Transverse colon (tissue), 4 donors: ENCODE measurements at places on chromosomes 16 and 17.

GRCh38 chr17:522919-523318 lies 170.3 kb upstream of the RPH3AL start:
- no peak for DNase-seq

GRCh38 chr16:81647527-81647926 lies 131.6 kb upstream of the PLCG2 start:
- DNase-seq, result no peak

GRCh38 chr16:11258553-11259492 lies 2.8 kb upstream of the SOCS1 start:
- DNase-seq, result peak; percentile 54

- peak; percentile 76 for DNase-seq
Measured at GRCh38 chr17:81044764-81045589, 10.0 kb downstream of the BAIAP2 start.

GRCh38 chr16:85056211-85056748 lies 28.7 kb downstream of the KIAA0513 start:
- DNase-seq, result no peak

- DNase-seq, result no peak
Measured at GRCh38 chr17:76120658-76121008, 17.0 kb upstream of the EXOC7 start.

DNA sequence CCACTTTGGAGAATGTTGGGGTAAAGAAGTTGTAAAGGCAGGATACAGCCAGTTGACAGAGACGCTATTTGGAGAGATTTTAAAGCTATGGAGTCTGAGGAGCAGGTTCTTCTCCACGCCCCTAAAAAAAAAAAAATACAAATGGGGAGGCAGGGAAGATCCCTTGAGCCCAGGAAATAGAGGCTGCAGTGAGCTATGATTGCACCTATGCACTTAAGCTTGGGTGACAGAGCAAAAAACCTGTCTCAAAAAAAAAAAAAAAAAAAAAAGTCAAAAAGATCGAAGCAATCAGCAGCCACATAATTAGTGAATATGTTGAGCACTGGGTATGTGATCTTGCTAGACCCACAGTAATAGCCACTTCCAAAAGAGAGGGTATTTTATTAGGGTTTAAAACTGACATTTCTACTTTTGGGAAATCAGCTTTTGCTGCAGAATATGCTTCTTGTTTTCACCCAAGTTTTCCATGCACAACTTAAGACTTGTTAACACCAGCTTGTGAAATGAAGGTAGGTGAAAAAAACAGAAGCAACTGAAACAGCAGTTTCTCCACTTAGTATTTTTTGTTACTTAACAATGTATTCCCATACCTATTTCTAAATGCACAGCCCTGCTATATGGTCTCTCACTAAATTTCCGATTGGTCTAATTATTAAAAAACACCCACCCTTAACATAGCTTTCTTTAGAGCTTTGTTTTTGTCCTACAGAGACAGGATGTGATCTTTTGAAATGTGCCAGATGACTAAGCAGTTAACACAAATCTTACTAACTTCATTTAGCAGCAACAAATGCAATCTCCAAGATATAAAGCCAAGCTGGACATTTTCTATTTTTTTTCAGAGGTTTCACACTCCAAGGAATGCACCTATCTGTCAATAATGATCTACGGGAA lies 2.5 kb upstream of the ARL6IP1 start:
- DNase-seq, result no peak

DNA sequence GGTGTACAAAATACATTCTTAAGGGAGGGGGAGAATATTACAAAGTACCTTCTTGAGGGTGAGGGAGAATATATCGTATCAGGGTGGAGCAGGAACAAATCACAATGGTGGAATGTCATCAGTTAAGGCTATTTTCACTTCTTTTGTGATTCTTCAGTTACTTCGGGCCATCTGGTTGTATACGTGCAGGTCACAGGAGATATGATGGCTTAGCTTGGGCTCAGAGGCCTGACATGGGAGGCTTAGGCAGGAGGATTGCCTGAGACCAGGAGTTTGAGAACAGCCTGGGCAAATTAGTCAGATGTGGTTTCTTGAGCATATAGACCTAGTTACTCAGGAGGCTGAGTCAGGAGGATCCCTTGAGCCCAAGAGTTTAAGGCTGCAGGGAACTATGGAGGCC lies 13.1 kb downstream of the ODAD4 start:
- DNase-seq, result no peak

GRCh38 chr17:68170246-68170645 lies 77.6 kb upstream of the AMZ2 start:
- no peak for DNase-seq

- peak; percentile 81 for DNase-seq
Measured at GRCh38 chr16:397736-398332, 835 bp downstream of the NME4 start.

- no peak for DNase-seq
Measured at GRCh38 chr17:43094129-43094835, 30.9 kb downstream of the BRCA1 start.

DNA sequence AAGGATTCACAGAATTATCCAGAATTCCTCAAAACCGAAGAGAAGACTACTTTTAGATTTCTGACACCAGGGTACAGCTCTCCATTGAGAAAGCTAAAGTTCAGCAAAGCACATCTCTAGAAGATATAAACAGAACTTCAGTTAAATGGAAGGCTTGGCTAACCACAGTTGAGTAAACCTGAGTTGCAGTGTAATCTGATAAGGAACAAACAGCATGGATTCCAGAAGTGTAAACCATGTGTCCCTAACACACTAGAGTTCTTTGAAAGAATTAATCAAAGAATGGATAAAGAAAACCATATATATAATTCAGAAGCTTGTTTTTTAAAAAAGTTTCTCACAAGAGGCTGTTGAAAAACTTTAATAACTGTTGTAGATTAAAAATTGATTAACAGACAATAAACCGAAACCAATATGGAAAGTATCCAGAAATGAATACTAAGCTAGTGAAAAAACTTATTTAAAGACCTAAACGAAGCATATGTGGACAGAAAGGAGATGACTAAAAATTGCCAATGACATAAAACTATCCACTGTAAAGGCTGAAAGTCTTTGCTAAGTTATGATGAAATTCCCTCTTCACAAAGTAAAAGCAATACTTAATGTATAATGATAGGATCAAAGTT lies 4.3 kb downstream of the RNF43 start:
- DNase-seq, result no peak

DNA sequence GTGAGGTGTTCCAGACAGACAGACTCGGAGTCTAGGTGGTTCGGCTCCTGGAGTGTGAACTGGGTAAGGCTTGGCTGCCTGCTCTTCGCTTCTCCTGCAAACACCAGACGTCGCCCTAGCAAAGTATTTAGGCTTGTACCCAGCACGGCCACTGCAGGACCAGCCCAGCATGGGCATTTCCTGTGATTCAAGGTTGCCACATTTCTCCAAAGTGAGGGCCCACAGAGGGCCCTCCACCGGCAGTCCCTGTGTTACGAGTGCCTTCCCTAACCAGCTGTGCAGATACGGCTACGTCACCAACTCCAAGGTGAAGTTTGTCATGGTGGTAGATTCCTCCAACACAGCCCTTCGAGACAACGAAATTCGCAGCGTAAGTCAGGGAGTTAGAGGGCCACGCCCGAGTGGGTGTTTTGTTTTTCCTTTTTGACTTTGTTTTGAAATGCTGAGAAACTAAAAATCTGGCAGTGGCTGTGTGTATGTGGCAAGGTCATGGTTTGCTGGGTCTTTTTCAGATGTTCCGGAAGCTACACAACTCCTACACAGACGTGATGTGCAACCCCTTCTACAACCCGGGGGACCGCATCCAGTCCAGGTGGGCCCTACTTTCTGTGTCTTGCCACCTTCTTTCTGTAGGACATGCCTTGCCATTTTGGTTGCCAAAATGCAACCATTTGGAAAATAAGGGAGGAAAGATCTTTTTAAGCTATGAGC lies 2.6 kb downstream of the TRAPPC2L start:
- no peak for DNase-seq
